ENCODE measurements at places on chromosomes 3 and 15.

- DNase-seq: no peak
Measured at GRCh38 chr3:10976770-10977169, 15.8 kb upstream of the SLC6A1 start.

DNA sequence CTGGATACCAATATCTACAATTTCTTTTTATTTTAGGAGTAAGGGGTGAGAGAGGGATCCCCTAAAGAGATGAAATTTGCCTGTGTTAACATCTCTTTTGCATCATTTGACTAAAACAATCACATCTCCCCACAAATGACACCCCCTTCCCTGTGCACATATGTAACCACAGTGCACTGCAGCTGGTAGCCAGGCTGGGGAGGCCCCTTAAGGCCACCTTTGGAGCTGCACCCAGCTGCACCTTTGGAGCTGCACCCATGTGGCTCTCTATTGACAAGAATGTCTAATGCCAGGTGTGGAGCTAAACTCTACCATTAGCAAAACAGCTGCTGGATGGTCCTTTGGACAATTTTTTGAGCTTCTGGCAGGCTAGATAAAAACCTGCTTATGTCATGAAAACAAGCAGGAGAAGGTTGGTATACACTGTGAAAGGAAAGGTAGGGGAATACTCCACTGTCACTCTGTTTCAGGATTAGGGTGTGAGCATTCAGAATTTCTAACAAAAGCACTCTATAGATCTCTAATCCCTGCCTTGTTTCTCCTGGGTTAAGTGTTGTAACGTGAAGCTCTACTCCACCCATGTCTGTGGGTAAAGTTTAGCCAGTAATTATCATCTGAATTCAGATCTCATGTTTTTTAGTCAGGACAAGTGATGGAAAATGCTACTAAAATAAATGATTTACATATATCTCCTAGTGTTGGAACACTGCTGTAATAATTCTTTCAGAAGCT, 52.1 kb downstream of the TFG start:
- no peak for DNase-seq

DNA sequence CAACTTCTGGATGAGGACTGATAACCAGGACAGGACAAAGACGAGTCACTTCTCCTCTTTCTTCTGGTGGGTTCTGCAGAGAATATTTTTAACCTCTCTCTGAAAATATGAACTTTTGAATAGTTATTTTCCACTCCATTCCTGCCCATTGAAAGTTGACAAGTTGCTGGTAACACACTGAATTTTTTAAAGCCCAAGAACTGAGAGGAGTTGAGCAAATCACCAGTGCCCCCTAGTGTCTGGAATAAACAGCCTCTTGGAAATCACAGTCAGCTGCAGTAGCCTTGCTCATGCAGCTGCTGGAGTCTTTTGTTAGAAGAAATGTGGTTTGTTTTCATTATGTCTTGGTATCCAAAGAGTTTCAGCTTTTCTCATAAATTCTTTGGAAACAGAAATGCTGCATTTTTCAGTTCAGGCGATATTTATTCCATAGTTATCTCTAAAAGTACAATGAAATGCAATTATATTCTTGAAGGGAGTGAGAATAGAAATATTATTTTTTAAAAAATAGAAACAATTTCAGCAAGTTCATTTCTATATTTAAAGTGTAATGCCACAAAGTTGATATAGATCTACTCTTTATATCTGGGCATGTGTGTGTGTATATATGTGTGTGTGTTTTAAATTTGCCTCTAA, 741.0 kb upstream of the CBLB start:
- DNase-seq: peak; percentile 60

DNA sequence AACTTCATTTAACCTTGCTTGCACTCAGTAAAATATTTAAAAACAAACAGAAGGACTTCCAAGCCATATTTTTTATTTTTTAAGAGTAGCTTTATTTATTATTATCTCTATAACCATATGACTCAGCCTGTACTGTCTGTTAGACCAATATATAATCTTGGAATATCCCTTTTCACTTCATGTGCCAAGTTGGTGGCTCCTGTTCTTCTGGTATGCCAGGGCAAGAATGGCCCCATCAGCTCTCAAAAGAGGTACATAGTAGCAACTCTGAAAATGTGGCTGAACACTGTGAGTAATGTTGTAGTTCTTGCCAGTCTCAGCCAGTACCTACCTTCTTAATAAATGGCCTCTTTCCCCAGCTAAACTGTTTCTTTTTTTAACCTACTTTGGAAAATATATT, 257.0 kb upstream of the UBE2E1 start:
- DNase-seq: no peak

DNA sequence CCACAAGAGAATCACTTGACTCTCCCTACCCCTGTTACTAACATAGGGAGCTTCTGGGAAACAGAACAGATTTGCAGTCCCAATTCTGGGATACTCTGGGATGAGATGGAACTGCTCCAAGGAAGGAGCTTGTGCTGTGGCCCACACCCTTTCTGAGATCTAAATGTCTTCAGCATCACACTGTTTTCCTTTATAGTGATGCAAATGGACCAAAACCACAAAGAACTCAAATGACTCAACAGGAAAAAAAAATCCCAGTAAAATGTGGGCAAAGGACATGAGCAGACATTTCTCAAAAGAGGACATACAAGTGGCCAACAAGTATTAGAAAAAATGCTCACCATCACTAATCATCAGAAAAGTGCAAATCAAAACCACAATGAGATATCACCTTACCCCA, 155.6 kb downstream of the NECTIN3 start:
- no peak for DNase-seq

DNA sequence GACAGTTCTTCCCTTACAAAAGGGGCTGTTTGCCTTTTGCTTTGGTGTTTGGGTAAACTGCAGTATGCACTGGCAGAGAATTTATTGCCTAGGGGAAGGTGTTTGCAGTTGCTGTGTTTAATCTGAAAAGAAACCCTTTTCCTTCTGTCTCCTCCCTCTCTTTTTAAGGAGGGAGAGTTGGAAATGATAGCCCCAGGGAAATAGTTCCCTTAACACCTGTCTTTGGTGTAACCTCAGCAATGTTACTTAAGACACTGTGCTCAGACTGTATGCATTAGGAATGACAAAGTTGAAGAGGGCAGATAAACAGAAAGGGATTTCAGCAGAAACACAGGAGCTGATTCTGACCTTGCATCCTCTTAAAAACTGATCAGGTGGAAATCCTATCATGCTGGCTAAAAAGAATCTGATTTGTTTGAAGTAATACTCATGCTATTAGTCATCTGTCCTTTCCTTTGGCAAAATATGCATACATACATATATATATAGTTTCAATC, 125.4 kb downstream of the TP63 start:
- DNase-seq: no peak

GRCh38 chr15:90062023-90062442, 40.2 kb downstream of the IDH2 start:
- DNase-seq: peak; percentile 82

- DNase-seq: no peak
Measured at GRCh38 chr15:67700023-67700422, 125.3 kb upstream of the SKOR1 start.

- no peak for DNase-seq
Measured at GRCh38 chr3:9291821-9292410, 42.5 kb upstream of the SRGAP3 start.

DNA sequence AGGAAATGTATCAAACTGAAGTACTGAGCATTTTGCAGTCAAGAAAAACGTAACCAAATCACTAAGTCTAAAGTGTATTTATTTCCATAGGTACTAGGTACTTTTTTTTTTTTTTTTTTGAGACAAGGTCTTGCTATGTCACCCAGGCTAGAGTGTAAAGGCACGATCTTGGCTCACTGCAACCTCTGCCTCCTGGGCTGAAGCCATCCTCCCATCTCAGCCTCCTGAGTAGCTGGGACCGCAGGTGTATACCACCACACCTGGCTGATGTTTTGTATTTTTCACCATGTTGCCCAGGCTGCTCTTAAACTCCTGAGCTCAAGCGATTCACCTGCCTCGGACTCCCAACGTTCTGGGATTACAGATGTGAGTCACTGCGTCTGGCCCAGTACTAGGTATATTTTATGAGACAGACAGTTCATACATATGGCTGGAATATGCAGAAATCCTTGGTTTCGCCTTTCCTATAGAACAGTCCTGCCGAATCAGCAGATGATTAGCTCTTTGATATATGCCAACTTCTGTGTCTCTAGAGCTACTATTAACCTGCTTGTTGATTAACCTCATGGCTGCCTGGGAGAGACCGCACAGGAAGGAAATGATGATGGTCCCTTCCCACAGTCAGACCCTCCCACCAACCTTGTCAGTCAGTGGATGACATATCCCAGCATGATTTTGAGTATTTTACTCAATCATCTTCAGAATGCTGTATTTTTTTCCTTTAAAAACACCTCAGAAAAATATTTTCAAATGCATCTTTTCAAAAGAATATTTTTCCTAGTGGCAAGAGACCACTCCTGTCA, 32.3 kb downstream of the TMOD3 start:
- no peak for DNase-seq

DNA sequence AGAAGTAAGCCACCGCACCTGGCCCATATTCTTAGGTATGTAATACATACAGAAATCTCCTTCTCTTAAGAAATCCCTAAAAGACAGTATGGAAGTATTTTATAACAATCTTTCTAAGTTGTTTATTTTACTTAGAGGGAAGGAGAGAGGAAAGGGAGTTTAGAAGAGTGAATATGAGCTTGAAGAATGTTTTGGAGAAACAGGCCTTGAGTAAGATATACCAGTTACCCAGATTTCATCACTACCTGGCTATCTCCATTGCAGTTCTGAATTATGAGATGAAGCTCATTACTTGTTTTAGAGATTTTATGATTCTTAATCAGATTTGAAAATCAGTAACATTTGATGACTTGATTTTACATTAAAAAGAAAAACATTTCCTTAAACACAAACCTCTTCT, 71.9 kb downstream of the DCUN1D1 start:
- DNase-seq: no peak

- DNase-seq: no peak
Measured at GRCh38 chr3:159854500-159855124, 134.0 kb upstream of the IL12A start.

DNA sequence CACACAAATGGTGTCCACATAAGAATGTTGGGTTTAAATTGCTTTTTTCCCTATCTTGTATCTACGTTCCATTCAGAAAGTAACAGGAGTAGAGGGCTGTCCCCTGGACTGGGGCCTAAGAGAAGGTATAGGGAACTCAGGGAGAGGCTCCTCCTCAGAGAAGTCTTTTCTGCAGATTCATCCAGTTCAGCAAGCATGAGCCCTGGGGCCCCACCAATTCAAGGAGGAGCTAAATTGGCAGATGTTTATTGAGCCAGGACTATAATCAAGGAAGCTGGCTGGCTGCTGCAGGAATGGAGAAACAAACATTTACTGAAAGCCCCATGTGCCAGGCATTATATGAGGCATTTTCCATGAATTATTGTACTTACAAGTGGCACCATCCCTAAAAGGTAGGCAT, 22.1 kb upstream of the LARS2 start:
- DNase-seq: peak; percentile 77

GRCh38 chr3:99023590-99024192, 122.2 kb upstream of the DCBLD2 start:
- no peak for DNase-seq

- no peak for DNase-seq
Measured at GRCh38 chr3:124804875-124805274, 74.6 kb downstream of the UMPS start.

DNA sequence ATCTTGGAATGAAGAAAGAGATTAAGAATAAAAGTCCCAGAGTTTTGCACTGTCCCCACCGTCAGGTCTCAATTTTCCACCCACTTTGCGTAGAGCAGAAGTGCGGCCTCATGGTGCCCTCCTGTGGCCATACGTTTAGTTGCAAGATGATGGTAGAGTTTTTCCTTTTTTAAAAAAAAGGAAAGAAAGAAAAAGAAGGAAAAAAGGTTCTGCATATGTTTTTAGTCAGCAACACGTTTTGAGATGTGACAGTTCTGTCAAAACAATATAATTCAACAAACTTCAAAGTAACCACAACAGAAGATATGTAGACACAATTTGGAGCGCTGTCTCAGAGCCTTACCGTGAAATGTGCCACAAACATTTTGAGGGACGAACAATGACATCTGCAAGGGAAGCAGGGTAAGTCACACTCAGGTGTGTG, 24.6 kb downstream of the EBLN2 start:
- peak; percentile 46 for DNase-seq

- peak; percentile 81 for DNase-seq
Measured at GRCh38 chr3:58009026-58009748, 965 bp downstream of the FLNB start.

DNA sequence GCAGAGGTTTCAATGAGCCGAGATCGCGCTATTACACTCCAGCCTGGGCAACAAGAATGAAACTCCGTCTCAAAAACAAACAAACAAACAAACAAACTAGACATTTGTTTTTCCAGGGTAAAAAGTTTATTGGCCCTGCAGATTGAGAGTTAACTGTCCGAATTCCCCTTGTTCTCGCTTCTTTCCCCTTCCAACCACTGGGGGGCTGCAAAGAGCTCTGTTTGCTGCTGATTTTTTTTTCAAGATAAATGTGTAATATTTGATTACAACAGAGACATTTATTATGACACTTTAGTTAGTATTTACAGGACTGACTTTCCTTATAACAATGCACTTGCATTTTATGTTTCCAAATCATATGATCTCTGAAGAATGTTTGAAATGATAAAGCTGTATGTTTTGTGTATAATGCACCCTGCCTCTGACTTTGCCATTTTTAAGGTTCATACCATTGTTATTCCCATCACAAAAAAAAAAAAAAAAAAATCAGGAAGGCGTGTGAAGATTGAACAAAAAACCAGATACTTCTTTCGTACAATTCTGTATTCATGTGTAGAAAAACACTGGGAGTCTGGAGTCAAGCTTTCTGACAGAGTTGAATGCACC, 2.8 kb downstream of the CLSTN2 start:
- DNase-seq: peak; percentile 32

DNA sequence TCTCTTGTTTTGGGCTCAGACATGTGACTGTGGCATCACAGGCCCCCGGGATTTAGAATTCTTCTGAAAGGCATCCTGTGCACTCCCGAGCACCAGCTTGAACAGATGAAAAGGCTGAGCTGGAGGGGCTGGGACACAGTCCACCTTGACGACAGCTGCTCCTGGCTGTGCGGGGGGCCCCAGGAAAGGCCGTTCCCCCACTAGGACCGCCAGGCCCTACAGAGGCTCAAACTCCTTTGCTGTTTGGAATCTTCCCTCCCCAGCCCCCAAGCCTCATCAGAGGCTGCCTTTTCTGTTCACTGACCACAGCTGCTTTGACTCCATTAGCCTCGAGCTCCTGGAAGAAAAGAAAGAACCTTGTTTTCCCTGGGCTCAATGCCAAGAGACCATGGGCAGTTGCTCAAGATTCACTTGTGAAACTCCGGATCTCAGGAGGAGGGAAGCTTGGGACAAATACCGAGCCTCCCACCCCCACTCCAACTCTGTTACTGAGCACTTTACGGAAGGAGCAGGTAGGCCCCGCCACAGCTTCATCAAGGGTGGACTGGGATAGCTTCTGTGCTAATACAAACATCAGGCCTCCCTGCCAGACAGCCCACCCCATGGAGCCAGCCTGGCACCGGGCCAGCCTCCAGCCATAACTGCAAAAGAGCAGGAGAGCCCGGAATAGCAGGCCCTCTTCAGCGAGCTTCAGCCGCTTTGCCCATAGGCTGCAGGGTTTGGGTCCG, 15.7 kb downstream of the CIDEC start:
- peak; percentile 43 for DNase-seq

- no peak for DNase-seq
Measured at GRCh38 chr15:95169541-95170459, 938.4 kb downstream of the MCTP2 start.
